T-helper 2 cell (primary cell): ENCODE measurements at places on chromosomes 13 and 19.

DNA sequence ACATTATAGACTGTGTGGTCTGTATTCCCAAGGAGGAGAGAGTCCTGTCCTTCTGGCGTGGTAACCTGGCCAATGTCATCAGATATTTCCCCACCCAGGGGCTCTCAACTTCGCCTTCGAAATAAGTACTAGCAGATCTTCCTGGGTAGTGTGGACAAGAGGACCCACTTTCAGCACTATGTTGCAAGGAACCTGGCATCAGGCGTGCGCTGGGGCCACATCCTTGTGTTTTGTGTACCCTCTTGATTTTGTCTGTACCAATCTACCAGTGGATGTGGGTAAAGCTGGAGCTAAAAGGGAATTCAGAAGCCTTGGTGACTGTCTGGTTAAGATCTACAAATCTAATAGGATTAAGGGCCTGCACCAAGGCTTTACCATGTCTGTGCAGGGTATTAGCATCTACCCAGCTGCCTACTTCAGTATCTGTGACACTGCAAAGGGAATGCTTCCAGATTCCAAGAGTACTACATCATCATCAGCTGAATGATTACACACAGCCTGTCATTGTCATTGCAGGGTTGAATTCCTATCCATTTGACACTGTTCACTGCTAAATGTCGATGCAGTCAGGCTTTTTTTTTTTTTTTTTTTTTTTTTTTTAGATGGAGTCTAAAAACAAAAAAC lies 148.0 kb downstream of the PRR20E start:
- no peak for DNase-seq

DNA sequence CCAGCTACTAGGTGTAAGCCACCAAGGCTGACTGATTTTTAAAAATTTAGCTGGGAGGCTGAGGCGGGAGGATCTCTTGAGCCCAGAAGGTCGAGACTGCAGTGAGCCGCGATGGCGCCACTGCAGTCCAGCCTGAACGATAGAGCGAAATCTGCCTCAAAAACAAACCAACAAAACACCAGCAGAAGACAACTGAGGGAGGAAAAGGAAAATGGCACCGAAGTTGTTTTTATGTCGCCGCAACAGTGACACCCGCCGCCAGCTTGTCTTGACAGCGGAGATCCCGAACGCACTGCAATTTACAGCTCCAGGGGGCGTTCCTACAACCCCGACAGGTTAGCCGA lies 298 bp upstream of the FAM98C start:
- DNase-seq: no peak

GRCh38 chr19:16204005-16204294 lies 6.2 kb downstream of the AP1M1 start:
- no peak for DNase-seq

- no peak for DNase-seq
Measured at GRCh38 chr13:45994752-45995151, 57.8 kb downstream of the ZC3H13 start.

- DNase-seq: no peak
Measured at GRCh38 chr13:106488686-106489085, 46.8 kb downstream of the EFNB2 start.

- DNase-seq: no peak
Measured at GRCh38 chr13:97875911-97876310, 77.6 kb upstream of the IPO5 start.

- DNase-seq: no peak
Measured at GRCh38 chr13:25744178-25744577, 307.6 kb downstream of the SHISA2 start.
